ENCODE measurements at places on chromosomes 3 and 15.
A peak's percentile ranks its signal among the peaks of the same experiment; 100 is the strongest.

GRCh38 chr3:195757438-195757770 is 36.6 kb downstream of the MUC20 start:
- DNase-seq = no peak

- DNase-seq = peak; percentile 61
These were observed 37.6 kb downstream of the TMCC1 start for GRCh38 chr3:129855832-129856419.

DNA sequence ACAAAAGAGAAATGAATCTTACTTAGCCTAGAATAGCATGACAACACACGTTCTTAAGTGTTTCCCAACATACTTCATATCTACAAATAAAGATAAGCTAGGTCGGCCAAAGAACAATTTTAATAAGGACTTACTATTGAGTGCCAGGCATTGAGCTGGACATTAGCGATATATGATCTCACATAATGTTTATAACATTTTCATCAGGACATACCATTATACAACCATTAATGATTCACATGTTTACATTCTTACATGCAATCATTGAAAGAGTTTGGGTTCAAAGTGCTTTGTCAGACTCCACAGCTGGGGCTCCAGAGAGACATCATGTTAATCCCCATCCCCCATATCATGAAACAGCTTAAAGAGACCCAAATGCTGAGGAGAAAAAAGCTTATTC is 189.0 kb downstream of the STT3B start:
- DNase-seq = no peak

GRCh38 chr15:48222627-48223026 is 16.5 kb downstream of the SLC12A1 start:
- DNase-seq = no peak

- no peak for DNase-seq
These were observed 29.3 kb downstream of the APPL1 start for GRCh38 chr3:57256844-57257243.

DNA sequence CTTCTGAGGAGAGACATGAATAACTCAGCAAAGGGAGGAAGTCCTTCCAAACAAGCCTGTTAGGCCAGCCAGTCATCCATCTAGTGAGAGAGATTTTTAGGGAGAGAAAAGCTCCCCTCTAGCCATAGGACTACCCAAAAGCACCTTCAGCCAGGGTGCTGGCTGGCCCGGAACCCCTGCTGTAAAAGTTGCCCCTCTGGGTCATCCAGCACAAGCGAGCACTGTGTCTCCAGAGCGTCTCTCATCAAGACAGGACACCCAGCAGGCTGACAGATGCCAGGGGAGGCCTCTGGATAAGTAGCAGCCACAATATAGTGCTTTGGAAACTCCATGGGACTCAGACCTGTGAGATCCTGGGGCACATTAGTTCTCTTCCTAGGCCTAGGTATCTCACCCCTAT is 24.5 kb downstream of the ANXA2 start:
- no peak for DNase-seq

GRCh38 chr3:187889601-187890404 is 144.5 kb upstream of the BCL6 start:
- DNase-seq = no peak

DNA sequence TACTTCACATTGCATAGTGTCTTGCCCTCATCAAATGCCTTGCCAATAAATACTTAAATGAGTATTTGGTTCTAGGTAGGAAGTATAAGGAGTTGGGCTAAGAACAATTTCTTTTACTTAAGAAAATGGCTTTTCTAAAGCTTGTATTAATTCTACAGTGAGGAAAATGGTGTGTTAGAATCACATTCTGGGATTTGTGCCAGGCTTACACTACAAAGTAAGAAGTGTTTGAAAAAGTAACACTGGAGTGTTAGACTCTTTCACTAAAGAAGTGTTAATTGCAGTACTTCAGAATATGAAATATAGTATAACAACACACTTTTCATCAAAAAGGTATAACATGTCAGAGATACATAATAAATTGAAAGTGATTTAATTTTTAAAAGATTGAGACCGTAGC is 328.7 kb downstream of the C3orf38 start:
- no peak for DNase-seq

- no peak for DNase-seq
These were observed 93.3 kb downstream of the ADAMTSL3 start for GRCh38 chr15:83747050-83747717.

- no peak for DNase-seq
These were observed 4.9 kb downstream of the BTD start for GRCh38 chr3:15606434-15606891.

- peak; percentile 89 for DNase-seq
These were observed 45.5 kb downstream of the PPM1L start for GRCh38 chr3:160801386-160802118.

DNA sequence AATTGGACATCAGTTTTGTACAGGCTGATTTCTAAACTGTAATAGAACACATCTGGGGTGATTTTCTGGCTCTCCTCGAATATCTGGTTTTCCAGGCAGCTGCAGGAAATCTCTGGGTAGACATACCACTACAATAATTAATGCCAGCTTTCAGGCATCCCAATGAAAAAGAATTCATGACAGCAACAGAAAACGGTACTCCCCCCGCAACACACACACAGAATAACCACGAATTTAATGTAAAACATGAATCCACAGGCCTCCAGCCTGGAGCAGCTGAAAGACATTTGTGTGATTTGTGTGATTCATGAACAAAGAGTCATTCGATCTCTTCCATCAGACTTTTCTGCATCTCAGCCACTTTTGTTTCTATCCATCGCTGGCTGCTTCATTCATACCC is 262.2 kb downstream of the MAGI1 start:
- no peak for DNase-seq

- no peak for DNase-seq
These were observed 319.0 kb downstream of the CNTN3 start for GRCh38 chr3:74295479-74295878.

- no peak for DNase-seq
These were observed 108.3 kb downstream of the P3H2 start for GRCh38 chr3:190012314-190012782.

DNA sequence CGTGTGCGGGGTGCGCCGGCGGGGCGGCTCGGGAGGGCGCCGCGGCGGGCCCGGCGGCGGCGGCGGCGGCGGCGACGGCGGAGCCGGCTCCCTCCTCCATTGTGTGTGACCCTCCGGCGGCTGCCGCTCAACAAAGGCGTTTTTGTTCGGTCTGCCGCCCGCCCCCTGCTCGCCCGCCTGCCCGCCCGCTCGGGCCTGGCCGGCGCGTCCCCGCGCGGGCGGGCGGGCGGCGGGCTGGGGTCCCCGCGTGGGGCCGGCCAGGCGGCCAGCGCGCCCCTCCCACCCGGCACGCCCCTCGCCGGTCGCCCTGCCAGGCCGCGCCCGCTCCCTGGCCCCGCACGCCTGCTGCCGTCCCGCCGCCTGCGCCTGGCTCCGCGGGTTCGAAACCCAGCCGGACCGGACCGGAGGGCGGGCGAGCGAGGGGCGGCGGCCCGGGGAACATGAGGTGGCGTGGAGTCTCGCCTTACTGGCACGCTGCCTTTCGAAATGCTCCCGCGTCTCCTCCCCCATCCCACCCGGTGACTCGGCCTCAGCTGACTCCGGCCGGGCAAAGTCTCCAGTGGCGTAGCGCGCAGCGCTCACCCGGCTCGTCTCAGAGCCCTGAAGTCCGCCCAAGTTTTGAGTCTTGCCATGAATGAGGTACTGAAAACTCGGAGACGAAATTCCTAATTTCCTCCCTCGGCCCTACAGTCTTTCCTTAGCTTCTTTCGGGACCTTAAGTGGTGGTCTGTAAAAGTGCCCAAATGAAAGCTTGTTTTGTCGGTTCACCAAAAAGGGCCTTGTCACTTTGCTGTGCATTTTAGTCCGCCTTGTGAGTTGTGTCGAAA is 588 bp downstream of the MAPK6 start:
- peak; percentile 81 for DNase-seq

GRCh38 chr15:71306538-71306937 is 191.3 kb downstream of the THSD4 start:
- no peak for DNase-seq

- DNase-seq = no peak
These were observed 40.6 kb upstream of the ADPGK start for GRCh38 chr15:72824112-72824511.

GRCh38 chr3:184186902-184187207 is 856 bp downstream of the ABCF3 start:
- DNase-seq = no peak

GRCh38 chr3:143707848-143708247 is 140.4 kb downstream of the SLC9A9 start:
- no peak for DNase-seq

DNA sequence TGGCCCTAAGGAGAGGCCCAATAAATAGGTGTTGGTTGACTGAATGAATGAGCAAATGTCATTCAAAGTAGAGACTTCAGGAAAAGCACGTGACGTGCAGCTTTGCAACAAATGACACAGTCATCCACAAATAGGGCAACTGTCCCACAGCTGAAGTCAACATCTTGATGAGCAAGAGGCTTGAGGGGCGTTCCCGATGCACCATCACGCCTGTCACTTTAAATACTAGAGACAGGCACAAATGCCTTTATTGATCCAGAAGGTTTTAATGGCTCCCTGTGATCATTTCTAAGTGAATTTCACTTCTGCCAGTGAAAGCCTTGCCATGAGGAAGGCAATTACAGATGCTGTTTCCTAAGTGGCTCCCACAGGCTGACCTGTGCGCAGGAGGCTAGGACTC is 43.6 kb downstream of the ABTB1 start:
- no peak for DNase-seq

GRCh38 chr3:52088445-52089367 is 32.3 kb upstream of the DUSP7 start:
- no peak for DNase-seq

GRCh38 chr3:88003115-88003755 is 55.6 kb downstream of the CGGBP1 start:
- DNase-seq = peak; percentile 42

DNA sequence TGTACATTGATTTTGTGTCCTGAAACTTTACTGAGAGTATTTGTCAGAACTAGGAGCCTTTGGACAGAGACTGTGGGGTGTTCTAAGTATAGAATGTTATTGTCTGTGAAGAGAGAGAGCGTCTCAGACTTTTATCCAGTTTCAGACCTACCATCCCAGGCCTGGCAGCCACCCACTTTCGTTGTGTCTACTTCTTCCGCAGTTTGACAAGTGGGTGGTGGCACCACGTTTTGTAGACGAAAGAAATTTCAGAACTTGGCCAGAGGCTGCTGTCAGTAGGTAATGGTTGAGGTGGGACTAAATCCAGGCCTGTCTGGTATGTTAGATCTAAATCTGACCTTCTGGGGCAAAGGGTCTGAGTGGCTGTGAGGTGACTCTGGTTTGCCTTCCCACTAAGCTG is 13.4 kb upstream of the TRAK1 start:
- no peak for DNase-seq

DNA sequence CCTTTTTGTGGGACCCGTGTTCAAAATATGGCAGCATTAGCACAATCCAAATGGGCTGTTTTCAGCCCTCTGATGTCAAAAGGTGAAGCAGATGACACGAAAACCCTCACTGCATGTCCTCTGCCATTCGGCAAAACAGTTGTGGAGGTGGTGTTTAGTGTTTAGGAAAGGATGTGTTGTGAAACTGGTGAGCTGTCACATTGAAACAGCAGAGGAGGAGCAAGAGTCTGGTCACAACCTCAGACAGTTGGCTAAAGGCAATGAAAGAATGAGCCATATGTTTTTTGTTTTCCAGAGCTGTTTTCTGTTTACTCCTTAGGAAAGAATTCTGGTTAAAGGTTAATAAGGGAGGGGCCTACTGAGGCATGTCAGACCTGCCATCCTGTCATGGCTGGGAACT is 140.7 kb downstream of the VPS8 start:
- peak; percentile 10 for DNase-seq

GRCh38 chr3:47825590-47825989 is 22.7 kb downstream of the DHX30 start:
- DNase-seq = no peak

DNA sequence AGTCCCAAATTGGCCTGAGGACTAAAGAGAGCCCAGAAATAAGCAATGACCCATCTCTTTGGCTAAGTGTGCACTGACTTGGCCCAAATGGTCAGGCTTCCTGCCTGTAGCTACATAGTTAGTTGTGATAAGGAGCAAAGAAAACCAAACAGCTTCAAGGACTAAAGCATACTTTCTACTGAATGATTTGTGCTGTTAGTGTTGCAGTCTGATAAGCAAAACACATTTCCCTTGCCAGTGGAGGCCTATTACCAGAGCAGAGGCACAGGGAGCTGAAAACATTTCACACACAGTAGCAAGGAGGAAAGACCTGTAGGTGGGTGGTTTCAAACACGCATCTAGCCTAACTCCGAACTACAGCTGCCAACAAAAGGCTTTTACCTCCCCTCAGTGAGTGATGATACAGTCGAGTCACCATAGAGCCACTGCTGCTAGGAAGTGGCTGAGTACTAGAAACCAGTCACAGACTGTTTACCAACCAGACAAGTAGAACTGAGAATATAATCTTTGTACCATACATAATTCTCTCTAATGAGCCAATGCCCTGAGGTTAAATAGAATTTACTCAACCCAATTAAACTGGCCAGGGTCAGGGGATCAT is 222.3 kb upstream of the THBS1 start:
- no peak for DNase-seq

Measured in activated CD4-positive, alpha-beta T cell treated with anti-CD3 and anti-CD28 coated beads, Interleukin-10, Interleukin-2, amounts not matched to agents 100 ng/mL and 50 ng/mL, durations not matched to agents 16 hours and 8 hours (primary cell).